GM12891 (cell line): ENCODE measurements at places on chromosomes 4 and X.
A peak's percentile ranks its signal among the peaks of the same experiment; 100 is the strongest.

DNA sequence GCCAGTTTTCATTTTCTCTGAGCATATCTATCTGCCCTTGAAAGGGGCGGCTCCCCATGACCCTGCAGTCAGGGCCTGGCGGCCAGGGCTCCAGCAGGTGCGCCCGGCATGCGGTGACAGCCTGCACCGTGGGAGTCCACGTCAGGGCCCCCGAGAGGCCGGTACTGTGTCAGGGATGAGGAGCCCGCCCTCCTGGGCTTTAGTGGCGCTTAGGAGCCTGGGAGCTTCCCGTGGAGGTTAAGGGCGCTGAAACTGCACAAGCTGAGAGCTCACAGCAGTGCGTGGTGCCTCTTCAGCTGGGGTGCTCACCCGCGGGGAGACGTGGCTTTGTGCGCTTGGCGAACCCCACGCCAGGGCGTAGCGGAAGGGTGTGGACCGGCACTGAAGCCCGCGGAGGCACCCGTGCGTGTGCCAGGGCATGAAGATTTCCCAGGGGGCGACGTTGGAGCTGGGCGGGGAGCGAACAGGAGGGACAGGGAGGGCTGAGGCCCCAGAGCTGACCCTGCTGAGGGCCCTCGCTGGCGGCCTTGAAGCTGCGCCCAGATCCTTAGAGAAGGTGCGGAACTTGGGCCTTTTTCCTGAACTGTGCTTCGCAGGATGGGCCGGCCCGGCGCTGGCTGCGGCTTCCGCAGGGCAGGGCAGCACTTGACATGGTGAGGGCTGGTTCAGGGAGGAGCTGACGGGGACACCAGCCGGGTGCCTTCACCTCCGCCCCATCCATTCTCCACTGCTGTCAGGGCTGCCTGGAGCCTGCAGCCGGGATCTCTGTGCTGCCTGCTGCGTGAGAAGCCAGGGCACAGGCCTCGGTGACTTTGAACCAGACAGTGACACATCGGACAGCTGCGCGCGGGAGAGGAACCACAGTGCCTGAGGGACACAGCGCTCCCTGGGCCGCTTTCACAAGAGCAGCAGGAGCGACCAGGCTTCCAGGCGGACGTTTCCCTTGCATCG lies 32.9 kb downstream of the HTT-AS start:
- DNase-seq = no peak

- DNase-seq = no peak
Measured at GRCh38 chrX:16678689-16679088, 28.7 kb downstream of the S100G start.

DNA sequence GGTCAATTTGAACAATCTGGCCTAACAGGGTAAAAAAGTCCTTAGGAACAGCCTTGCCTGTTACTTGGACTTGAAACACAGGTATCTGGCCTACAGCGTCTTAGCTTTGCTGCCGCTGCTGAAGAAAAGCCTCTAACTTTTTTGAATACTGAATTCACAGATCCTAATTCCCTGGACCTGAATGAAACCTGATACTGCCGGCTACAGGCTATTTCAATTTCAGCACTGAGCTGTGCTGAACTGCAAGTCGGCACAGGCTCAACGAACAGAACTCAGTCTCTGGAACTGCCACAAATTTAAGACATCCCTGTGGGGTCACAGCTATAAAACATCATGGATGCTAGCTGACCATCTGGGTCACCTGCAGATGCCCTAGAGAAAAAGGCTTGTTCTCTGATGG lies 7.2 kb downstream of the NR0B1 start:
- no peak for DNase-seq

DNA sequence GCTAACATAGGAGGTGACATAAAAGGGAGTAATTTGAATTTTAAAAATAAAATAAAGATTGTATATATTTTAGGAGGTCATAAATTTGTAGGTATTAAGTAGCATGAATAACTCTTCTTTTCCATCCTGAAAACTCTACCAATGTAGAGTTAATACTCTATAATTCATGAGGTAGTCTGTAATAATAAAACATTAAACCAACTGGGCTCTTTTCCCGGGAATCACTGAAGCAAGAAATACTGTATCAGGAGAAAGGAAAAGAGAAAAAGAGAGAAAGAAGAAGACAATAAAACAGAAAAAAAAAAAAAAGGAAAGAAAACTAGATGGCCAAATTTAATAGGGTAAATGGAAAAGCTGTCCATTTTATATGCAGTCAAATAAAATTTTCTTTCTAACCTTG lies 984.4 kb downstream of the CCSER1 start:
- DNase-seq = no peak

GRCh38 chr4:157713342-157713741 lies 459.5 kb downstream of the GASK1B start:
- no peak for DNase-seq

- DNase-seq = no peak
Measured at GRCh38 chr4:56261027-56261426, 126.3 kb downstream of the AASDH start.

DNA sequence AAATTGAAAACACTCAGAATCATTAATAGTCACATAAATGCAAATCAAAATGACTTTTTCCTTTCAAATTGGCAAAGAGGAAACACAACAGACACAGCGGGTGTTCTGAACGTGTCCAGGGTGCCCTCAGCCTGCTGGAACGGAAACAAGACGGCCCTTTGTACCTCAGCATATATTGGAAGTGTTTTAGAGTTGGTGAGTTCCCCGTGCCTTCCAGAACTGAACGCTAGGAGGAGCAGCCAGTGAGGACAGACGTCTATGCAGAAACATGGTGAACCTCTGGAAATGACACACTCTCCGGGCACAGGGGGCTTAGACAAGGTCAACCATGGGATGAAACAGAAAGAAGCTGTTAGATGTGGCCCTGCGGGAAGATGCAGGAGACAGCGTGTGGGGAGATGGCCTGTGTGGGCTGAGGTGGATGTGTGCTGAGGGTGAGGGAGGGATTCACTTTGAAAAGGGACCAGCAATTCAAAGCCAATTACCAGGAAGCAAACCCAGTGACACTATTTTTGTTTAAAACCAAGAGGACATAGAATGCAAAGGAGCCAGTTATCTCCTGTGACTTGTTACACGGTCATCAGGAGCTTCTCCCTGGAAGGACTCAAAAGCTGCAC lies 40.4 kb downstream of the RNF212 start:
- peak; percentile 48 for DNase-seq

DNA sequence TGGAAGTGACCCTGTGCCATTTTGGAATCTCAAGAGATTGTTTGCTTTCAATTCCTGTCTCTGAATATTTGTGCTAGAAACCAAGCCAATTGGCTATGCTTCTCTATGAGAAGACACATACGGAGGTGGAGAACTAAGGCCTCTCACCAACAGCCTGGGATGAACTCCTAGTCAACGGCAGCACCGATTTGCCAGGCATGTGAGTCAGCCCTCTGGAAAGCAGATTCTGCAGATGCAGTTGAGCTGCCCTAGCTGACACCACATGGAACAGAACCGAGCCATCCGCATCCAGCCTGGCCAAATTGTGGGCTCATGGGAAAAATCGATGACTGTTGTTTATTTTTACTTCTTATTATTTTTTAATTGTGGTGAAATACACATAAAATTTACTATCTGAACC lies 58.2 kb upstream of the WDFY3 start:
- no peak for DNase-seq

- DNase-seq = no peak
Measured at GRCh38 chr4:6492027-6492590, 19.7 kb upstream of the PPP2R2C start.

- DNase-seq = no peak
Measured at GRCh38 chr4:152591876-152592275, 56.0 kb upstream of the FBXW7 start.

DNA sequence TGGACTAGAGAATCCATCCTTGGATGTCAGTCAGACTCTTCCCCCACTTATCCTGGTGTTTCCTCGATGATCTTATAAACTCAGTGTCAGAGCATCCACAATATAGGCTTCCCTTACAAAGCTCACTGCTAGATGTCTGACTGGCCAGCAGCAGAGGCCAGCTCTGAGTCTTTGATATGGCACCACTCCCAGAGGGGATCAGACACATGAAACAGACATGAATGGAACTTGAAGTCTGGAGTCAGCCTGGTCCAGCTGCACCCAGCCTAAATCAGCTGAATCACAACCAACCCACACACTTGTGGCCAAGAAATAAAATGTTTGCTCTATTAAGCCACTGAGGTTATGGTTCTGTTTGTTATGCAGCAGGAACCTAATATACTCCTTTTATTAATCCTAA lies 129.6 kb upstream of the MED14 start:
- DNase-seq = no peak

- DNase-seq = no peak
Measured at GRCh38 chrX:16653424-16653823, 3.5 kb downstream of the S100G start.

DNA sequence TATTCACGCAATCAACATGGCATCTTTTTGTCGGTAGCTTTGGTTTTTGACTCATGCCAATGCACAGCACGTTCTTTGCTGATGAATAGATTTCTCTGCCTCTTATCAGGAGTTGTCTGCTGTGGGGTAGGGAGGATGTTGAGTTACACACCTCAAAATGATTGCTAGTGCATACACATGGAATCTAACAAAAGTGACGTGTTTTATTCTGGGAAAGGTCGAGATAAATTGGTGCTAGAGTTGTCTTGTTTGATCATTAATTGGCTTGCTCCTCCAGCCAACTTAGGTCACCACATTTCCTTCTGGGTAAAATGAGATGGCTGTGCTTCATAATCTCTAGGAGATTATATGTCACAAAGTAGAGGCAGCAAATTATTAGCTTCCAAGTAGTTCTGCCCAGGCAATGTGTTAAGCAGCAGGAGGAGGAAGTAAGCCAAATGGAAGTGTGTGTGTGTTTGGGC lies 3.9 kb downstream of the RAB9A start:
- no peak for DNase-seq

GRCh38 chr4:1654216-1654955 lies 29.7 kb downstream of the FAM53A start:
- no peak for DNase-seq

DNA sequence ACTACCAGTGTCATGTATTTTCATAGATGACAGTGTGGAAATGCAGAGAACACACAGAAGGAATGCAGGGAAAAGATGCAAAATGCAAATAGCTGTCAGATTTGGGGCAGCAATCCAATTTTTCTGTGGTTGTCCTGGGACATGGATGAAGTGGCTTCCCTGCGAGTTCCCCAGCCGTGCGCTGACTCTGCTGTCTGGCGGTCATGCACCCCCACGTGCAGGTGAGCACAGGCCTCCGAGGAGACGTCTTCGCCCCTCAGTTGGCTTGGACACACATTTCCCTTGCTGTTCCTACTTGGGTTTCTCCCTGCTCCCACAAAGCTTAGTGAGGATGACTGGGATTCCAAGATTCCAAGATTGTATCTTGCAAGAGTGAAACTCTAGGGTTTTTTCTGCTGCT lies 24.4 kb downstream of the BLOC1S4 start:
- DNase-seq = no peak

- DNase-seq = no peak
Measured at GRCh38 chr4:171601091-171601490, 212.1 kb upstream of the GALNTL6 start.

DNA sequence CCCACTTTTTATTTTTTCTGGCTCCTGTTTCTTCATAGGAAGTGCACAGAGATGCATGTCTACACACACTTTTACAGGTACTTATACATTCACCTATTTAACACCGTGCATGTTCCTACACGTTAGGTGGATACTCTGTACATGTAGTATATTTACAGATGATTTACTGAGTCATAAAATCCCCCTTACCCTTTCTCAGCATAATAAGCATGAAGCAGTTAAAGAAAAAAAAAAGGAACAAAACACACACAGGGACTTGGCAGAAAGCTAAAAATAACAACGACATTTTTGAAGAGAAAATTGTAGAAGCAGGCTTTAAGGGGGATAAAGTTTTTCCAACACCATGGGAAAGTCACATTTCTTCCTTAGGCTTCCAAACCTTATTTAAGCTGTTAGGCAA lies 96.4 kb upstream of the IQCM start:
- DNase-seq = no peak

DNA sequence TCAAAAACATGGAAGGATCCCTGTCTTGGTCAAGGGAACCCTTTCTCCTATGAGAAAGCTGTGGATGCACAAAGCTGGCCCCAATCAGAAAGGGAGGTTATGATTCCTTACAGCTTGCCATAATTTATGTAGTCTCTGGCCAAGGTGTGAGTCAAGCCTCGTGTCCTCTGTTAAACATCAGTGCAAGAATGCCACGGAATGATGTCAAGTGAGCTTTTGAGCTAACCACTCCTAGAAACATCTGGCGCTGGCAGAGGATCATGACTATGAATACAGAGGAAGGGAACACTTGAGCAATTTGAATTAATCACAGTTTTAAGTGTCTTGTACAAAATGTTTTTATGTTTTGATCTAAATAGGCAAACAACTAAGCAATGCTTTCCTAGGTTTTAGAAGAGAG lies 51.5 kb upstream of the RAP2C start:
- DNase-seq = no peak

- no peak for DNase-seq
Measured at GRCh38 chr4:173910891-173911290, 372.6 kb downstream of the FBXO8 start.

- DNase-seq = no peak
Measured at GRCh38 chrX:22060415-22061280, 28.5 kb downstream of the PHEX start.

DNA sequence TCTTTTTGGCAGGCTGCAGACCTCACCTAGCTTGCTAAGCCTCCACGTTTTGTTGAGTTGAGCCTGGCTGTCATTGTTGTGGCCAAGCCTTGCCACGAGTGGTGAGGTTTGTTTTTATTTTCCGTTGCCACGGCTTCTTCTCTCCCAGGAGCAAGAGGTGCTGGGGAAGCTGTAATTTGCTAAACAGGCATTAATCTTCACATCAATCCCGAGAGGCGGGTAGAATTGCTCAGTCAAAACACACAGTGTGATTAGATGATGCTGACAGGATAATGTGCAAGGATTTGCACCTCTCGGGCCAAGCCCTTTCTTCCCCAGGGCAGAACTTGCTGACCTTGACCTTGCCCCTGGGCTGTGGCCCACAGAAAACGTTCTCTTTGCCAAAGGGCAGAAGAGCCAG lies 72.2 kb upstream of the ATP6AP2 start:
- no peak for DNase-seq

DNA sequence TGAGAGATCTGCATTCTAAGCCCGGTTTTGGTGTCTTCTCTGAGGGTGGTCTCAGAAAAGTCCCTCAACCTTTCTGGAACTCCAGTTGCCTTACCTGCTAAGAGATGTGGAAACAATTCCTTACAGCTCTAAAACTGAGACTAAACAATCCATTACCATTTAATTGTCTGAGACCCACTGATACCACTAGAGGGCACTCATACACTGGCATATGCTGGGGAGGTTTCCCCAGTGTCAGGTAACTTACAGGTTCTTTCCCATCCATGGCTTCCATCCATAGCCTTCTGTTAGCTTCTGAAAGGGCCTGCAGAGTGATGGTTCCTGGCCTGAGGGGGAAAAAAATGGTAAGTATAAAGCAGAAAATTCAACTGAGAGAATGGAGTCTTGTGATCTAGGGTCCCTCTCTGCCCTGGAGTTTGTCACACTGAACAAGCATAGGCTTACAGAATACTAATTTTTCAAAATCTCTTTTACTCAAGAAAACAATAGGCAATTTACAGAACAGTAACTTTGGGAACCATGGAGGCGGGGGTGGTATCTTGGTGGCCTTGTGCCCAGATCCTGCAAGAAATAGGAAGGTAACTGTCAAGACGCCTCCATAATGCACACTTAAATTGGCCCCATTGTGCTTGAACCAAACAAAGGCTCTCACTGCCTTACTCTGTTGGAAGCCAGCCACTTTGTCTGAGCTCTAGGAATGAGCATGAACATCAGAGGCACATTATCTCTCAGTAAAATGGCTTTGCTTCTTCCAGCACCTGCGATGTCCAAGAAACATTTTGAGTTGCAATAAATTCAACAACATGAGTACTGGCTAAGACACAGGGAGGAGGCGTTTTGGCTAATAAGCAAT lies 236.1 kb downstream of the OPHN1 start:
- DNase-seq = no peak

- no peak for DNase-seq
Measured at GRCh38 chr4:168659741-168660465, 163.1 kb downstream of the PALLD start.
